ENCODE measurements at places on chromosomes 16 and 17.

DNA sequence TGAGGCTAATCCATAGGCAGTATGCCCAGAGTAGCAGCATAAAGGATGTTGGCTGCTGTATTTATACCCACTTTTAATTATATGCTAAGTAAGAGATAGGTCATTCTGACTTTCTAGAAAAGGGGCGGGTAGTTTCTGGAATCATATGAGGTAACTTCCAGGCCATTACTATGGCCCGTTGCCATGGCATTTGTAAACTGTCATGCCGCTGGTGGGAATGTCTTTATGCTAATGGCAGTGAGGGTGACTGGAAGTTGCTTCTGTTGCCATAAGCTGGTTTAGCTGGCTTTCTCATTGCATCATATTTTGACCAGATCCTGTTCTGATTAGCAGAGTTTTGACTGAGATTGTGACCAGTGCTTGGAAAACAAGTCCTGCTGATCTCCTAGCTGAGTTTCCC is 929.6 kb upstream of the CDH8 start:
- DNase-seq: no peak

- DNase-seq: peak; percentile 68
Observed at GRCh38 chr16:82660075-82660645, 33.4 kb downstream of the CDH13 start.

- DNase-seq: no peak
Observed at GRCh38 chr17:1035546-1036170, 38.7 kb downstream of the TIMM22 start.

GRCh38 chr16:22216191-22216831 is 10.2 kb downstream of the EEF2K start:
- DNase-seq: no peak

GRCh38 chr17:63621229-63621683 is 961 bp upstream of the MAP3K3 start:
- no peak for DNase-seq

GRCh38 chr16:22353191-22353919 is 21.1 kb downstream of the CDR2 start:
- DNase-seq: peak; percentile 91

DNA sequence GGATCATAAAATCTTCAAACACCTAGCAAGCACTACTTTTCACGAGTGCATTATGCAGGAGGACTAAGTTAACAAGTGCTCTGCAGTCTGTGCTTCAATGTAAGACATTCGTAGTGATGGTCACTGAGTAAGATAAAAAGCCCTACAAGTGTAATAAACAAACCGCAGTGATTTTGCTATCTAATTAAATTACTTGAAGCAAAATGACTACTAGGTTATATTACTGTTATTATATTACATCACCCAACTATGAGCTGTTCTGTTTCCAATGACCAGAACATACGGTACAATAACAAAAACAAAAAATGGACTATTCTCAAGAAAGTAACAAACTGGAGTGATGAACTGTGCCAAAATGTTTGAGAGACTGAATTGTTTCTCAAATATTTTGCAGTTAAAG is 11.2 kb downstream of the KLHL10 start:
- no peak for DNase-seq

DNA sequence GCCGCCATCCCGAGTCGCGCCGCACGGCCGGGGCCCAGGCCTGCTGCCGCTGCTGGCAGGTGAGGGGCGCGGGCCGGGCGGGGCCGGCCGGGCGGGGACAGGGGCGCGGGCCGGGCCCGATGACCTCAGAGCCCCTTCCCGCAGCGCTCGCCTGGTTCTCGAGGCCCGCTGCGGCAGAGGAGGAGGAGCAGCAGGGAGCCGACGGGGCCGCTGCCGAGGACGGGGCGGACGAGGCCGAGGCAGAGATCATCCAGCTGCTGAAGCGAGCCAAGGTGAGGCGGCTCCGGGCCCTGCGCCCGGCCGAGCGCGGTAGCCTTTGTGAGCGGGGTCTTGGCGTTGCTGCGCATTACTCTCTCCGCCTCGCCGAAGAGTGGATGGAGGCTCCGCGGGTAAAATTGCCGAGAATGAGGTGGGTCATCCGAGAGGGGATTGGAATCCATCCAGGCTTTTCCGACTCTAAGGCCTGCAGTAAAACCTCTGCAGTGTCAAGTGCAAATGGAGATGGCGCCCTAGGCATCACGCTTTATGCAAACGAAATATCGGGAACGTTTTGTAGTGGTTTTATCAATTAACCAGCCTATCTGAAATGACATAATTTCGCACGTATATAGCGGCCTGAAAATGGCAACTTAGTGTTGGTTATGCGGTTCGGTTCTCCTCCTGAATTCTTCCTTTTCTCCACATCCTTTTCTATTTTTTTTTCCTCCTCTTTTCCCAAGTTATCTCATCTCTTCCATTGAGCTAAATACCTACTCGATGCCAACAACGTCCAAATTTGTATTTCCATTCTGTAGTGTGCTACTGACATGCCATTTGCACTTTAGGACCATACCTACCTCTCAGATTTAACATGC is 577 bp downstream of the TTC19 start:
- DNase-seq: peak; percentile 33

DNA sequence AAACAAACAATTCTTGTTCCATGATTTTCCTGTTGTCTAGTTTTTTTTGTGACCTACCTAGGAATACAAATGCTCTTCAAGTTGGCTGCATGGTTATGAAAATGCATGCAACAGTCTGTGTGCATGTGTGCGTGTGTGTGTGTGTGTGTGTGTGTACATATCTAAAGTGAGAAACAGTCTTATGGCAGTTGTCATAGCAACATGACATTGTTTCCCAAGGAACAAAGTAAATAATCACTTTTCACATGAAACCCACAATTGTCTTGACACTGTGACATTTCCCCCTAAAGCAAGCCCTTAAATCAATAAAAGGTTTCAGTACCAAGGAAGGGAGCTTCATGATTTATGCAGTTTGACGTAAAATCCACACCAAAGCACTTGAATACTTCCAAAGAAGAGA is 758.4 kb downstream of the CDH8 start:
- DNase-seq: no peak

DNA sequence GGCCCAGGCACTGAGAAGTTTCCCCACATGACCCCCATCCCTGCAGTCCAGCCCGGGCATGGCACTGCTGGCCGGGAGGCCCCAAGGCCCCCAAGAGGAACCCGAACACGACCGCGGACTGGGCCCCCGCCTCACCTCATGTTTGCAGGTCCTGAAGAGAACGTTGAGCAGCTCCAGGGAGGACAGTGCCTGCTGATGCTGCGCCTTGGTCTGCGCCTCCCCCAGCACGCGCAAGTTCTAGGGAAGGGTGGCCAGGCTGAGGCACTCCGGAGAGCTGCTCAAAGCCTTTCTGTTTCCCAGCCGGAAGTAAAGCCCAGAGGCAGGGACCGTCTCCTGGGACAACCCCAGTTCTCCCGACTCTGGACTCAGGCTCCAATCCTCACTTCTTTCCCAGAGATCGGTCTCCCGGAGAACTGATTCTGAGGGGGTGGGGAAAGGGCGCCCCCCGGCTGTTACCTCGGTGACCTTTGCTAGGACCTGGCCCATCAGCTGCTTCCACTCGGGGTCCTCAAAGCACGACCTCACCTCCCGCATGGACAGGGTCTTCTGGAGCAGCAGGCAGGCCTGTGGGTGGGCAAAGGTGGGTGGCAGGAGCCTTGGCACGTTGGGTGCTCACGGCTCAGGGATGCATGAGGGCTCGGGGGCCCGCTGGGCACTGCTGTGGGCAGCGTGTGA is 13.7 kb downstream of the MYBBP1A start:
- DNase-seq: no peak

- DNase-seq: no peak
Observed at GRCh38 chr16:76885776-76886537, 305.0 kb upstream of the MON1B start.

- no peak for DNase-seq
Observed at GRCh38 chr16:5333126-5333525, 235.5 kb upstream of the EEF2KMT start.

- peak; percentile 35 for DNase-seq
Observed at GRCh38 chr16:12679660-12680272, 123.9 kb downstream of the CPPED1 start.

DNA sequence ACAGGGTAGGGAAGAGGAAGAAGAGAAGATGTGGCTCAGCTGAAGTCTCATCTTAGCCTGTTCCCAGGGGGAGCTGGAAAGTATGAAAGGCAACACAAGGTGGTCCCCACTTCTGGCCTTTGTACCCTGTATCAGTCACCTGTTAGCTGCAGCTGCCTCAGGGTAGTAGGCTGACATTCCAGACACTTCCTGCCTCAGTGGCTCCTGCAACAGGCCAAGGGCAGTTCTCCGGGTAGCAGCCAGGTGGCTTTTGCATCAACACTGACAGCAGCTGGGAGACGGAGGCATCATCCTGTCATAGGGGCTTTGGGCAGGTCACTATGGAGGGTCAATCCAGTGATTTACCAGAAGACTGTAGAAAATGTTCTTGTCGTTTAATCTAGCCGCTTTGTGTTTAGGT is 124.0 kb downstream of the RGS9 start:
- DNase-seq: no peak
